ENCODE measurements at places on chromosomes 12 and 14.

- no peak for DNase-seq
Measured at GRCh38 chr14:67242168-67242420, 859 bp downstream of the PALS1 start.

- no peak for DNase-seq
Measured at GRCh38 chr12:27112871-27113270, 30.5 kb upstream of the C12orf71 start.

GRCh38 chr12:117100851-117101673 is 1.8 kb upstream of the TESC start:
- no peak for DNase-seq

DNA sequence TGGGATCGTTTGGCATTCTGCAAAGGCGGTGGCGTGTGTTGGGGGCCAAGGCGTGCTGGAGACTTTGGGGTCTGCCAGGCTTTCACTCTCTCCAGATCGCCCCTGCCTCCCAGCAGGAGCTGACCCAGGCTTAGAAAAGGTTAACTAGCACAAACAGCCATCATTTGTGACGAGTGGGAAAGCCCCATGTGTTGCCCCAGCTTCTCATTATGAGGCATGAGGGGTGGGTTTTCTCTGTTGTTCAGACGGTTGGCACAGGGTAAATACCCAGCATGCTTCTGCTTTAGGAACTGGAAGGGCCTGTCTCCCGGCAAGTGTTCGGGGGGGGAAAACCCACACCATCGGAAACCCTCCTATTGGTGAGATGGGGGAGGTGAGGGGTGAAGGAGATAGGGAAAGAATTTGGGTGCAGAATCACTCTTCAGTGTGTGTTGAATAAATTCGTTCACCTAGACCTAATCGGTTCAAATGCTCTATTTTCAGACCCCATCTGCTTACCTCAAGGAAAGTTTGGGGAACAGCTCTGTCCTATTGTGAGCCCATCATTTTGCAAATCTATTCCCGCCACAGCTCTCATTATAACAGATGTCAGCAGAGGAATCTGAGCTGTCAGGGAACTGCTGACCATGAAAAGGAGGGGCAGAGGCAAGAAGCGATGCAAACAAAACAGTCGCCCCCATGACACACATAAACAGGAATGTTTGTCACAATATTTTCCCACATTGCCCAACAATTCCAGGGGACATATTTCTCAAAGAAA is 34.7 kb upstream of the C12orf42 start:
- DNase-seq = no peak

- DNase-seq = no peak
Measured at GRCh38 chr12:132056320-132056719, 87.8 kb downstream of the DDX51 start.

GRCh38 chr12:15152456-15152855 is 68.8 kb downstream of the RERG start:
- DNase-seq = no peak

- DNase-seq = no peak
Measured at GRCh38 chr14:48456051-48456450, 780.6 kb upstream of the MDGA2 start.

DNA sequence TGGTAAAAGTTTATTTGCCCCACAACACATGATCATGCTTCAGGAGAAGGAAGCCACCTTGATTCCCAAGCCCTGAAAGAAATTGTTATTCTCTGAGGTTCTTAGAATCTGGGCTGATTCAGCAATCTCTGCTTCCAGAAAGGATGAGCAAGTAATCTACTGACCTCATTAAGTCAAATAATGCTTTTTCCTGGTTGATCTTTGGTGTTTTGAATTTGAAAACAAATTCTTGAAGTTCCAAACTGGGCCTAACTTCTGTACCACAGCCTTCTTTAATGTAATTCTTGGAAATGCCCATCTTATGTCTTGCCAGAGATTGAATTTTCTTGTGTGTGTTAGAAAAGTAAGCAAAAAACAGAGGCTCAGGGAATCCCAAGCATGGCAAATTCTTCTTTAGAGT is 319.2 kb upstream of the DDHD1 start:
- DNase-seq = no peak

DNA sequence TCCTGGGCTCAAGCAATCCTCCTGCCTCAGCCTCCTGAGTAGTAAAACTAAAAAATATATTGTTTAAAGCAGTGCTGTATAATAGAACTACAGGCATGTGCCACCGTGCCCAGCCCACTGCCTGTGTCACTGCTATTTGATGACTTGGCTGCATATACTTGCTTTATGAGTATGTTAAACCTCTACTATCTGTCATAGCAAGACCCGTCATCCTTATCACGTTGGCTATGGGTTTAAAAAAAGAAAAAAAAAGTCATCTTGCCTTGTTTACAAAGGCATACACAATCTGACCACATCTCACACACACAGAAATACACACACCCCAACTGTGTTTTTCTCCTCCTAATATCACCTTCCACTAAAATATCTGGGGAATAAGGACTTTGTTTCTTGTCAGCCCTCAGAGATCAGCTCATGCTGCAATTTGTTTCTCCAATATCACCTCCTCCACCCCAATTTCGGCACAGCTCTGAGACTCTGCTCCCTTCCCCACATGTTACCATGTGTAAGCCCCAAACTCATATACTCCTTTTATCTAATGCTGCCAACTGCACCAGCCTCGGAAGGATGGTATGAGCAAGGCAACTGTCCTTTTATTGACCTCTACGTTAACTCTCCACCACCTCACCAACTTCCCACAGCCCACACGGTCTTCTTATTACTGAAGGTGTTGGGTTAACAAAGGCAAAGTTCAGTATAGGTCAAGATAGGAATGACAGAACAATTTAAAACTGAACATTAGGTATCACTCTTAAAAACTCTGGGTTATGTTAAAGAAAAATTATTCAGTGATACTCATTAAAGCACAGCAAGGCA is 802 bp upstream of the TMPRSS12 start:
- no peak for DNase-seq

DNA sequence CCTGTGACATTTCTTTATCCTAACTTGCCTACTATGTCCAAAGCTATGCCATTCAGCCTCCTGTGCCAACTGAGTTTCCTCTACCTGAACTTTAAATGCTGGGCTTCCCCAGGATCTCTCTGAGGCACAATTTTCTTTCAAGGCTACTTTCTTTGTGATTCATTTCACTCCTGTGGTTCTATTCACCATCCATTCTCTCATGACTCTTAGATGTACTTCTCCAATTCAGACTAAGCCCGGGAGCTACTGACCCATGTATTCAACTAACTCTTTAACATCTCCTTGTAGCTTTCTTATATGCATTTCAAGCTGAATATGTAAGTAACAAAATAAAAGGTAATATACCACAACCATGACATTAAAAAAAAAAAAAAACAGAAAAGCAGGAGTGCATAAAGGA is 738.9 kb upstream of the USP15 start:
- no peak for DNase-seq

- no peak for DNase-seq
Measured at GRCh38 chr12:127306604-127307215, 960.3 kb upstream of the TMEM132C start.

DNA sequence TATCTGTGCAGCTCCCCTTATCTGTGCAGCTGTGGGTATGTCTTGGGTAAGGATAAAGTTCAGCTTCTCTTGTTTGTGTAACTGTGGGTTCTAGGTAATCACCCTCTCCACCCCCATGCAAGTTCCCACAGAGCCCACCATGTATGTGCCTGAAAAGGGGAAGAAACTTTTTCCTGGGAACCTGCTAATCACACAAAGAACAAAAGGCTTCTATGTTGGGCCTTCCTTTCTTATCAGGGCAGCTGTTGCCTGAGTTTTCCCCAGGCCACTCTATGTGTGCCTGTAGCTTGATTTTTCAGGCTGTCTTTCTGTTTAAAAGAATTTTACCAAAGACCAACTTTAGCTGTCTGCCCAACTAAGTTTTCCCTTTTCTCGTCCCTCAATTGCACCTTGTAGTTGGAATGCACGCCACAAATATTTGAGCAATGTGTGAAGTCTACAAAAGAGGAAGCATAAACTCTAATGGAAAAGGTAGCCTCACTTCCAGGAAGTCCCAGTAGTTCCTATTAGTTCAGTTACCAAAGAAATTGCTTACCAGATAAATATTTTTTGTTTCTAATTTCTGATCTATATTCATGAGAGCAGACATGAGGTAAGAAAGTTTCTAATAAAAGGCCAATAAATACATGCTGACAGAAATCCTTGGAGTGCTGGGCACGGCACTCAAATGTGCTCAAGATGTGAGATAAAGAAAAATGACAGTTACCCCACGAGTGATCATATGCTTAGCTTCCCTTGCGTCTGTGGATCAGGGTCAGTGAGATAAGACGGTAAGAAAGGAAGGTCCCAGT is 2.7 kb upstream of the GALC start:
- DNase-seq = no peak

- DNase-seq = no peak
Measured at GRCh38 chr12:51855586-51856428, 7.3 kb upstream of the FIGNL2 start.

DNA sequence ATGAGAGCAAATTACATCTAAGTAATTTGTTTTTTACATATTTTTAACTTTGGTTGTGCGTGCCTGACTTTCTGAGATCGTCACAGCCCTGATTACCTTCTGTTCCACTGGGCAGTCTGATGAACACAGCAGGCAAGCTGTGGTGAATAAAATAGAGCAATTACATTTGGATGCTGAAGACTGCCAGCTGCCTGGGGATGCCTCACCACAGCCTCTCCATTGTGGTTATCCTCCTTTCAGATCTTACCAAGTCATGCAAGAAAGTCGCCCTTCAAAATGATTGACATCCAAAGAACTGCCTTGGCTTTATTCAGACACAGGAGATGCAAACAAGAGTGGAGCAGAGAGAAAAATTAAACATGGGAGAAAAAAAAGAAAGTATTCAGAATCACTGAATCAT is 456.6 kb upstream of the TMPO start:
- DNase-seq = no peak

DNA sequence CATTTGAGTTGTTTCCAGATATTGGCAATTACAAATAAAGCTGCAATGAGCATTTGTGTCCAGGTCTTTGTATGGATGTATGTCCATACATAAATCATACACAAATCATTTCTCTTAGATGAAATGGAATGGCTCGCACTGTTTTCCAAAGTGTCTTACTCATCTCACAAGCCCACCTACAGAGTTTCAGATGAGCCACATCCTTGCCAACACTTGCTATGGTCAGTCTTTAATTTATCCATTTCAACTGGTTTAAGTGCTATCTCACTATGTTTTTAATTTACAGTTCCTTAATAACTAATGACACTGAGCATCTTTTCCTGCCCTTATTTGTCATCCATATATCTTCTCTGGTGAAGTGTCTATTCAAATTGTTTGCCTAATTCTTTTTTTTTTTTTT is 132.9 kb upstream of the DIO3 start:
- DNase-seq = no peak

DNA sequence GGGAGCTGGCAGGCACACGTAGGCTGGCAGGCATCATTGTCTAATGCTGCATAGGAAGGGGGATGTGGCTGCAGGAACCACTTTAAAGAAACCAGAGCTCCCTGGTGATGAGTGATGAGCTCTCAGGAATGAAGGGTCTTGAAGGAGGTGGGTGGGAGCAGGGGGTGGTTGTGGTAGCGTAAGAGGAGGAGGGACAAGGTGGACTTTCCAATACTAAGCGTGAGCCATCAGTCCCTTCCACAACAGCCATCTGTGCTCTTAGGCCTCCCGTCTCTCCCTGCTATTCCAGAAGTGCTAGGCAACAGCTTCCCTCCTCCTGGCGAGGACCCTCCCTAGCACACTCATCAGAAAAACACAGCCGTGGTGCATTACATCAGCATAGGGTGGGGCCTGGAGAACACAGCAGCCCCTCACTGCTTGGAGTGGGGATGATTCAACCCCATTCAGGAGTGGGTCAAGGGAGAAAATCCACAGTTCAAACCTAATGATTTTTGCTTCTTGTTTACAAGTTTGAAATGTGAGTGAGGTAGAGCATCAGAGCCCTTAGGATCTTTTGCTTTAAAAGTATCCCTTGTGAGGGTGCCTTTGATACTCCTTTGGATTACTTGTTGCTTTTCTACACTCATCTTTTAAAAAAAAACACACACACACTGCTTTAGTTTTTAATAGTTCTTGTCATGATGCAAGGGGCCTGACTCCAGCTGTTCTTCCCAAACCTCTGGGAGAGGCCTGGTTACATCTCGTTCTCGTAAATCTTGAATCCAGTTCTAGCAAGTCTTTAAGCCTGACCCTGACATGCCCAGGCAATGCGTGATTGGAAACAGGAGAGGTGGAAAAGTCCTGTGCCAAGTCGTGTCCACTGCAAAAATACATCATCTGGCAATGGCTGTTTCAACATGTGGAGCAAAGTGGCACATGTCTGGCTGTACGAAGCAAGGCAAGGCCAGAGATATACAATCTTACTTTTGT is 356.4 kb upstream of the DDHD1 start:
- DNase-seq = no peak

- DNase-seq = no peak
Measured at GRCh38 chr12:80195074-80195726, 95.9 kb downstream of the OTOGL start.

GRCh38 chr14:73745571-73746519 is 31.7 kb upstream of the PNMA1 start:
- DNase-seq = no peak

DNA sequence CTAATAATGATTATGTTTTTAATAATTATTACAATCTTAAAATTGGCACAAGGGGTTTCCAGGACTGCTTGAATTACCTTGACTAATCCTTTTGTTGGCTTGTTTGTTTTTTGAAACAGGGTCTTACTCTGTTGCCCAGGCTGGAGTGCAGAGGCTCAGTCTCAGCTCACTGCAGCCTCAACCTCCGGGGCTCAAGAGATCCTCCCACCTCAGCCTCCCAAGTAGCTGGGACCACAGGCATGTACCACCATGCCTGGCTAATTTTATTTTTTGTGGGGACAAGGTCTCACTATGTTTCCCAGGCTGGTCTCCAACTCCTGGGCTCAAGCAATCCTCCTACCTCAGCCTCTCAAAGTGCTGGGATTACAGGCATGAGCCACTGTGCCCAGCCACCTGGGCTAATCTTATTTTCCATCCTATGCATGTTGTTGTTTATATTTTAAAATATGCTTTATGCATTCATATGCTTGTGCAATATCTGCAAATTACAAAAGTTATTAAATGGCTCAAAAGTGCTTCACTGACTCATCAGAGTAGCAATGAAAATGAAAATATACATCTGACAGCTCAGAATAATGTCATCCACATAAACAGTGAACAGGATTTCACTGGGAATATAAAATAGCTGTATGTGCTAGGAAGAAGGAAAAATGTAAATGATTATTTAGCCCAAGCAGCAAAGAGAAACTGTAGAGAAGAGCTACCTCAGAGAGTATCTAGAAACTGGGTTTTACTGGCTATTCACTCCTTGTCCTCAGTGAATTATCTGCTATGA is 24.8 kb upstream of the PLEKHG6 start:
- DNase-seq = no peak

GRCh38 chr12:125255935-125256633 is 190.8 kb downstream of the AACS start:
- no peak for DNase-seq

Measured in C1 segment of cervical spinal cord (tissue), 14 donors.